ENCODE measurements at places on chromosomes 6 and 20. TPM values are rescaled to one million over a fixed set of nuclear protein-coding genes. Genes with fewer than 3 reads are reported as not detected.
A peak's percentile ranks its signal among the peaks of the same experiment; 100 is the strongest.

DNA sequence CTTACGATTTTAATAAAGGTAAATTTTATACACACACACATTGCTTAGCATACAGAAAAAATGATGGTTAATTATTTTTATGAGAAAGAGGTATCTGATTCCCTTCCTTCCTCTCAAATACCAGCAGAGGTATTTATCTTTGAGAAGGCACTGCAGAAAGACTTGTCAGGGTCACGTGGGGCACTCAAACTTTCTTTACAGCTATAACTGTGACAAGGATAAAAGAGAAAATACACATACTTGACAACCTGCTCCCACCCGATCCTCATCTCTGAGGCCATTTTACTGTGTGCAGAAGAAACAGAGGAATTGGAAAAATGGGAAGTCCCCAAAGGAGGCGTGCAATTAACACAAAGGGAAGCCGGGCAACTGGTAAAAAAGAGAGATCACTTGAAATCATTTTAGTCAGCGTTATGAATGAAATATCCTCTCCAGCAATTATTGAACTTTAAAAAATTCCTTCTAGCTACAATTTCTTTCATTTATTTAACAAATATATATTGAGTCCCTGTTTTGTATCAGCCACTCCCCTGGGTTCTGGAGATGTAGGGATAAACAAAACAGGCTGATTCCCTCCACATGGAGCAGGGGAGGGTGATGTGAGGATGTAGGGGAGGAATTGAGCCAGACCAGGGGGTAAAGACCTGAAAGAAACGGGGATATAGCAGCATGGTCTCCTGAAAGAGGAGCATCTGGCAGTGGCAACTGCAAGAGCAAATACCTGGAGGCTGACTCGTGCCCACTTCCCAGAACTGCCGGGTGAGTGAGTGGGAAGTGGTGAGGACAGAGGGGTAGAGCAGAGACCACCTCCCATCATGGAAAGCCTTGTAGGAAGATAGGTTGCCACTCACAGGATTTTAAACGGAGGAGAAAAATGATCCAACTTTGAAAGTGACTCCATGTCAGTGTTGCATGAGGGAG lies 510.3 kb downstream of the KIF16B start:
- no peak for DNase-seq

DNA sequence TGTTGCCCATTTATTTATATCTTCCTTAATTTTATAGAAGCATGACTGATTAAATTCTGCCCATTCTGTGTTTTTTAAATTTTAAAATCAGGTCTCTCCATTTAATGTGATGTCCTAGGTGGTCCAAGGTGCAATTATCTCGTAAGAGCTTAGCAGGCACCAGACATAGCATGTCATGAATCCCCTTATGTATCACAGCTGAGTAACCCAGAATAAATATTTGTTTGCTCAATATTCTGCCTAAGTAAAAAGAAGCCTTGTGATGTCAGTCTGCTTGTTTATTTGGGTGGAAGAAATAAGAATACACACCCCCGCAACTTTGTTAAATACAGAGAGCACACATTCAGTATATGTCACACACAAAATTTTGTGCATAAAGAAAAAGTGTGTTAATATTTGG lies 211.3 kb downstream of the FARS2 start:
- no peak for DNase-seq

- no peak for DNase-seq
These were observed 35.1 kb downstream of the RRBP1 start for GRCh38 chr20:17646961-17647301.

- no peak for DNase-seq
These were observed 17.9 kb downstream of the CARMIL1 start for GRCh38 chr6:25297039-25297441.

SLC44A4 gene
- total RNA-seq = 175 TPM

GRCh38 chr6:85362652-85363310 lies 87.1 kb upstream of the NT5E start:
- no peak for DNase-seq

- DNase-seq = no peak
These were observed 109.0 kb downstream of the ZFP64 start for GRCh38 chr20:52082612-52083011.

GRCh38 chr6:6169141-6169540 lies 151.3 kb downstream of the F13A1 start:
- no peak for DNase-seq

C20orf96 gene
- total RNA-seq = 3.6 TPM

RPS6KA2 gene
- 150 TPM for total RNA-seq

RIPOR3 gene
- 13.4 TPM for total RNA-seq

VARS2 gene
- total RNA-seq = 22.7 TPM

DNA sequence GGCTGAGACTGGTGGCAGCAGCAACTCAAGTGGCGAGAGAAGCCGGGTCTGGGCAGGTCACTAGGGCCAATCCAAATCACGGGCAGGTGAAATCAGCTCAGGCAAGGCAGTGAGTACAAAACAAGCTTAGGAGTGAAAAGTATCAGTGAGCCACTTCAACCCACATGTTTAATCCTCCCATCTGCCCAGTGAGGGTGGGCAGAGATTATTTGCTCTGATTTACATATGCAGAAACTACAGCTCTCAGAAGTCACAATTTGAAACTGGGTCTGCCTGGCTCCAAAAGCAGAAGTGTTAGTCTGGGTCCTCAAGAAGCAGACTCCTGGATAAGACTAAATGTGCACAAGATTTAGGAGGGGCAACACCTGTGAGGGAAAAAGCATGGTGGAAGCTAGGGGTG lies 173.7 kb upstream of the LRFN2 start:
- DNase-seq = no peak

RIMS4 gene
- total RNA-seq = 1.2 TPM

CTCFL gene
- not detected for total RNA-seq

- DNase-seq = no peak
These were observed 64.9 kb downstream of the FNDC1 start for GRCh38 chr6:159234102-159234553.

ARMC12 gene
- total RNA-seq = not detected

DNA sequence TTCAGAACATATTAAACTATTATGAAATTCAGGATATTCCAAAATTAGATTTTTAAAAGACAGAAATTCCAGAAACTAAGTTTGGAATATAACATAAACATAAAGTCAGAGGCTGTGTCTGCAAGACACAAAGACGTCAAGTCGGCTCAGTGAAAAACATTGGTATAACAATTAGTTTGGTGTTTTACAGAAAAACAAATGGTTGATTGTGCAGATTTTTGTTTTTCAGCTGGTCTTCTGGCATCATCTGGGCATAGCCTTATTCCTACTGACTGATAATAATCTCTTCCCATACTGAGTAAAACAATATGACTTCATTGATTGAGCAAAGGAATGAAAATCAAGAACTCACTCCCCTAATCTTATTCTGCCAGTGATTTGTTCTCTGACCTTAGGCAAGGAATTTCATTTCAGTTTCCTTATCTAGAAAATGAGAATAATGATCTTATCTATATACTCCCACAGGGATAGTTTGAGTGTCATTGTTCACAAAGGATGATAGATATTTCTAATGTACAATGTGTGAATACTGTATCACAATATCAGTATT lies 84.3 kb downstream of the FRK start:
- DNase-seq = no peak

GRCh38 chr6:168367285-168367751 lies 47.7 kb upstream of the DACT2 start:
- no peak for DNase-seq

DNA sequence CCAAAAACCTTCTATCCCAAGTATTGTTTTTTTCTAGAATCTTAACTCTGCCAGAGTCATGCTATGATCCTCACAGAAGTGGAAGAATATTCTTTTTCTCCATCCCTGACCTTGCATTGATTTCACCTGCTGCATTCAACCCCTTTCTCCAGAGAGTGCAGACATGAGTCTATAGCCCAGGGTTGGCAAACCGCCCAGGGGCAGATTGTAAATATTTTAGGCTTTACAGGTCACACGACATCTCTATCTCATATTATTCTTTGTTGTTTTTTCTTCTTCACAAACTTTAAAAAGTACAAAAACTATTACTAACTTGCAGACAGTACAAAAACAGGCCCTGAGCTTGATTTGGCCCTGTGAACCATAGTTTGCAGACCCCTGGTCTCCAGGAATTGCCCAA lies 112.1 kb upstream of the ASF1A start:
- DNase-seq = peak; percentile 35

NPEPL1 gene
- 29.7 TPM for total RNA-seq

DNA sequence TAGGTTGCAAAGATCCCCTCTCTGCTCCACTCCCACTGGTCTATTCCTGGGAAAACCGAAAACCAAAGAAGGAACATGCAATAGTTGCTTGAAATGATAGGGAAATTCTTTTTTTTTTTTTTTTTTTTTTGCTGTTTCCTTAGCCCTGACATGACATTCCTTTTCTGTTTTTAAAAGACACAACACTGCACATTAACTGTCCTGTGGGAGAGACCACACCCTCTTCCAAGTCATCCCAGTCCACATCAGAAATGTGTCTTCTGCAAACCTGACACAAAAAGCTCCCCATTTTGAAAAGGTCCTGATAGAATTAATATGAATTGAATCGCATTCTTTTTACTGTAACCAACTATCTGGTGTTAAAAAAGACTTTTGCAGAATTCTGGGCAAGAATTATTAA lies 43.4 kb upstream of the RIPOR2 start:
- DNase-seq = no peak

DNA sequence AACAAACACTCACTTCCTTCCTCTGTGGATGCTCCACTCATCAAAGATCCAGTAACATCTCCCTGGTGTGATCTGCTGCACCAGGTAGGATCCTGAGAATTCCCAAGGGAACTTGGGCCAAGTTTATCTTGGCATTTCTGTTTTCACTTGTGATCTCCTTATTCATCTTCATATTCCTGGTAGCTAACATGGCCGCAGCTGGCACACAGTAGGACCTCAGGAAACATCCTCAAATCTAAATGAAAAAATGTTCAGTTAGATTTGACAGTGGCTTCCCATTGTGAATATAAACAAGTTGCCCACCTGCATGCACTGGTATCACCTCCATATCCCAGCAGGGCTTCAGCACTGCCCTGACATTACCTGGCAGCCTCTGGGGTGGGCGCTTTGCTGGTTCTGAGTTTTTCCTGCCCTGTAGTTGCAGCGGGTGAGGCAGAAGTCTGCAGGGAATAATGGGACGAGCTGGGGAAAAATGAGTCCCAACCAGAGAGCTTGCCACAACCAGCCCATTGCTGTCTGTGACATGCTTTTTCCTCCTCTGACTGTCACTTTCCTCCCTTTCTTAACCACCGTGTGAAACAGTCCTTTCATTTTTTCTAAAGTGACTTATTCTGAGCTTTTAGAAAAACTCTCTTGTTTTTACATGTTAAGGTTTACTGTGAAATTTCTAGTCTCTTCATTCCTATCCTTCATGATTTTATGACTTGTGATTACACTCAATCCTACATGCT lies 9.4 kb upstream of the DSTN start:
- no peak for DNase-seq

Measured in stomach (tissue), 19 donors.